ENCODE measurements at places on chromosomes 2 and 18.
A peak's percentile ranks its signal among the peaks of the same experiment; 100 is the strongest.

- peaks cover 30% of the 10 kb centered on the region for H3K4me1 ChIP-seq
- H3K27ac ChIP-seq: peak overlapping the region; percentile 96
- no peak for DNase-seq
- no peaks in the 10 kb centered on the region for H3K27me3 ChIP-seq
- peak overlapping the region; percentile 69 for H3K4me3 ChIP-seq
These were observed 3.4 kb downstream of the CYTIP start for GRCh38 chr2:157440404-157441071.

DNA sequence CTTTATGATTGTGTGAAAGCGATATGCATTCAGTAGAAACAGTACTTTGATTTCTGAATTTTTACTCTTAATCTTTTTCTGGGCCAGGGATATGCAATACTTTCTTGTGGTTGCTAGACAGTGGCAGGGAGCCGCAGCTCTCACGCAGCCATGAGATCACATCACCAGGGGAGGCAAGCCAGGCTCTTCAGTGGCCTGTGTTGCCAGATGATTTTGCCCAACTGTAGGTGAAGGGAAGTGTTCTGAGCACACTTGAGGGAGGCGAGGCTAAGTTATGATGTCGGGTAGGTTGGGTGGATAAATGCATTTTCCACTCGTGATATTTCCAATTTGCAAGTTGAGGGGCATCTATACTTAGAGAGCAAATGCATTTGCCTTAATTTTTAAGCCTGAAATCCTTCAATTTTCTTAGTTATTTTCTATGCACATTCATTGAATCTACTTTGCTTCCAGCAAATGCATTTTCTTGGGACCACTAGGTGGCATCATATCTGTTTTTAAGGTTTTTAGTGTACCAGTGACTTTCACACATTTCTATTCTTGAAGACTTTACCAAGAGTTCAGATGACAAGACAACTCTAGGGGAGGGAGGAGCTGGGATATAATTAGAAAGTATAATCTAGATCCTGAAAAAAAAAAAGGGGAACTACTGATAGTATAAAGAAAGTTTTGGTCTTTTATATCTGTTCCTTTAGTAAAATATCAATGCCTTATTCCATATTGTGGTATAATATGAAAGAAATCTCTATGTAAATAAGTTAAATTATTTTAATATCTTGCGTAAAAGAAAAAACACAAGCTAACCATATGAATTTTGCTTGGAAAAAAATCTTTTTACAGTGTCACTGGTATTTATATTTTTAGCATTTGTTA is 643.3 kb downstream of the SOCS6 start:
- H3K4me1 ChIP-seq: no peaks in the 10 kb centered on the region
- DNase-seq: peak; percentile 12
- no peak overlapping the region for H3K27ac ChIP-seq
- H3K27me3 ChIP-seq: no peaks in the 10 kb centered on the region
- no peaks in the 10 kb centered on the region for H3K36me3 ChIP-seq

- H3K4me1 ChIP-seq: no peaks in the 10 kb centered on the region
- H3K36me3 ChIP-seq: peaks cover 22% of the 10 kb centered on the region
- H3K27ac ChIP-seq: no peak overlapping the region
- no peak for DNase-seq
- H3K4me3 ChIP-seq: no peak overlapping the region
These were observed 11.7 kb downstream of the YIPF4 start for GRCh38 chr2:32289165-32289999.

- no peak for DNase-seq
- no peaks in the 10 kb centered on the region for H3K4me1 ChIP-seq
- H3K36me3 ChIP-seq: no peaks in the 10 kb centered on the region
- H3K27me3 ChIP-seq: peaks cover 20% of the 10 kb centered on the region
- H3K27ac ChIP-seq: no peak overlapping the region
These were observed 106.7 kb downstream of the FOXI3 start for GRCh38 chr2:88345842-88346241.

- H3K4me1 ChIP-seq: no peaks in the 10 kb centered on the region
- H3K27ac ChIP-seq: no peak overlapping the region
- no peak overlapping the region for H3K4me3 ChIP-seq
- no peaks in the 10 kb centered on the region for H3K36me3 ChIP-seq
These were observed 162.9 kb downstream of the MTCL1 start for GRCh38 chr18:8868276-8868675.

DNA sequence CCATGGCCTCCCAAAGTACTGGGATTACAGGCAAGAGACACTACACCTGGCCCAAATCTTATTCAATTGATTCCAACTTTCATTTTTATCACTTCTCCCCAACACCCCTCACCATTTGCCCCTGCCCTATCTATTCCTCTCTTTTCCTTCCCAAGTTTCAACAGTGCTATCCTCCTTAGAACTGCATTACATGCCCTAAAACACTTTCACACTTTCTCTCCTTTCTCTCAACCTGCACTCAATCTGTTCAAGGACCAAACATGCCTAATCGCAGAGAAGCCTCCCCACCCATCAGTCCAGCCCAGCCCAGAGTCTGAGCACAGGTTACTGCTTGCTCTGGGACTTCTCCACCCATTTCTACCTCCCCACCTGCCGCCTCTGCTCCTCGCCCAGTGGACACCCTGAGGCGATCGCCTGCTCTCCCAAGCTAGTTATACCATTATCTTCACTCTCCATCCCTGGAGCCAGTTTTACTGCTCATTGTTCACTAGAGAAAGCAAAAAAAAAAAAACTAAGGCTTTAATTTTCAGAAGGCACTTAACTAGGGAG is 23.7 kb upstream of the DSG1 start:
- no peaks in the 10 kb centered on the region for H3K27me3 ChIP-seq
- DNase-seq: no peak
- no peak overlapping the region for H3K27ac ChIP-seq
- H3K4me3 ChIP-seq: no peak overlapping the region
- no peaks in the 10 kb centered on the region for H3K36me3 ChIP-seq
